ENCODE measurements at places on chromosomes 13 and 19. TPM values are rescaled to one million over a fixed set of nuclear protein-coding genes. Genes with fewer than 3 reads are reported as not detected.
A peak's percentile ranks its signal among the peaks of the same experiment; 100 is the strongest.

Gene TRAPPC5
- total RNA-seq, result 88.8 TPM

Gene CGB3
- 0.22 TPM for total RNA-seq

Gene LMTK3
- total RNA-seq, result 0.04 TPM

DNA sequence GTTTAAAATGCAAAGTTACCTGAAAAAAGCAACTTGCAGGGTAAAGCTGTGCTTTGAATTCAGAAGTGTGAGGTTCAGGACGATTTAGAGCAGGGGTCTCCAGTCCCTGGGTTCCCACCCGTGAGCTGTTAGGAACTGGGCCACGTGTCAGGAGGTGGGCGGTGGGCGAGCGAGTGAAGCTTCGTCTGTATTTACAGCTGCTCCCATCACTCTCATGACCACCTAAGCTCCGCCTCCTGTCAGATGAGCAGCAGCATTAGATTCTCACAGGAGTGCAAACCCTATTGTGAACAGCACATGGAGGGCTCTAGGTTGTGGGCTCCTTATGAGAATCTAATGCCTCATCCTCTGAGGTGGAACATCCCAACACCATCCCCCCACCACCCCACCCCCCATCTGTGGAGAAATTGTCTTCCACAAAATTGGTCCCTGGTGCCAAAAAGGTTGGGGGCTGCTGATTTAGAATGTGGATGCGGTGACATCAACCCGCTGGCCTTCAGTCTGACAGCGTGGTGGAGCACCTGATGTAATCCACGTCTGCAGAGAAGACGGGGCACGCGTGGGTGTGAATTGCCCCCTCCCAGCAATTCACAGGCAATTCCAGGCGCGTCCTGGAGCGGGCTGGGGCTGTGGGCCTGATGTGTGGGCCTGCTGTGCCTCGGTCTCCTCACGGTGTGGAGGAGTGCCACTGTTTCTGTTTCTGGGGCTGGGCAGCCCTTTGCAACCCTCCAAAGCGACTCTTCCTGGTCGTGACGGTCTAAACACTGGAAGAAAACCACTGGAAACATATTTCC lies 214.0 kb upstream of the SOX1 start:
- peak; percentile 46 for DNase-seq
- no peaks in the 10 kb centered on the region for H3K36me3 ChIP-seq
- no peak overlapping the region for H3K27ac ChIP-seq
- H3K4me3 ChIP-seq, result no peak overlapping the region

Gene FARP1
- 37.8 TPM for total RNA-seq

- no peaks in the 10 kb centered on the region for H3K27me3 ChIP-seq
- H3K36me3 ChIP-seq, result no peaks in the 10 kb centered on the region
- no peaks in the 10 kb centered on the region for H3K4me1 ChIP-seq
- no peak overlapping the region for H3K27ac ChIP-seq
These were observed 133.0 kb upstream of the TRPC4 start for GRCh38 chr13:38002606-38003005.

DNA sequence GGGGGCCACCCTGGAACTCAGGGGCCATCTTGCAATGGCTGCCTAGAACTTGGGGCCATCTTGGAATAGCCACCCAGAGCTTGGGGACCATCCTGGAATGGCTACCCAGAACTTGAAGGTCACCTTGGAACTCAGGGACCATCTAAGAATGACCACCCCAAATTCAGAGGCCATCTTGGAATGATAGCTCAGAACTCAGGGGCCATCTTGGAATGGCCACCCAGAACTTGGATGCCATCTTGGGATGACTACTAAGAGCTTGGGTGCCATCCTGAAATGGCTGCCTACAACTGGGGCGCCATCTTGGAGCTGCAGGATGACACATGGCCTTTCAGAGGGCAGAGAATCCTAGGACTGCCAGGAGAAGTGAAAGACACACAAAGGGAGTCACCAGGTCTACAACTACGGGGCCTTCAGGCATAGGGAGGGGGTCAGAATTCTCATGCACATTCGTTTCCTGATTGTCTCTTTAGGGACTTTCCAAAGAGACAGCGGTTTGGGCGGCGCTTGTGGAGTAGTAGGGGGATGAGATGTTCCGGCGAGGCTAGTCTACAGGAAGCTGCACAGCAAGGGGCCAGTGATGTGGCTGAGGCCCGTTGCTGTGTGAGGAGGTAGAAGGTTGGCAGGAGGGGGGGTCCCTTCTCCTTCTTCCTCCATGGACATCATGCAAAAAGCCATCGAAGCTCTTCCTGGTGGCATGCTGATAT lies 125.0 kb downstream of the IER2 start:
- no peak for DNase-seq
- H3K27ac ChIP-seq, result no peak overlapping the region
- H3K36me3 ChIP-seq, result no peaks in the 10 kb centered on the region
- H3K4me1 ChIP-seq, result no peaks in the 10 kb centered on the region
- H3K27me3 ChIP-seq, result no peaks in the 10 kb centered on the region

GRCh38 chr13:41467425-41467945 lies 10.1 kb downstream of the RGCC start:
- no peaks in the 10 kb centered on the region for H3K27me3 ChIP-seq
- peak overlapping the region; percentile 25 for H3K27ac ChIP-seq
- no peak overlapping the region for H3K4me3 ChIP-seq
- peak; percentile 70 for DNase-seq

- H3K4me1 ChIP-seq, result peaks cover 56% of the 10 kb centered on the region
- no peaks in the 10 kb centered on the region for H3K27me3 ChIP-seq
- peak overlapping the region; percentile 80 for H3K27ac ChIP-seq
- H3K36me3 ChIP-seq, result no peaks in the 10 kb centered on the region
- peak; percentile 82 for DNase-seq
These were observed 35.6 kb downstream of the ATP11A start for GRCh38 chr13:112725346-112726015.

DNA sequence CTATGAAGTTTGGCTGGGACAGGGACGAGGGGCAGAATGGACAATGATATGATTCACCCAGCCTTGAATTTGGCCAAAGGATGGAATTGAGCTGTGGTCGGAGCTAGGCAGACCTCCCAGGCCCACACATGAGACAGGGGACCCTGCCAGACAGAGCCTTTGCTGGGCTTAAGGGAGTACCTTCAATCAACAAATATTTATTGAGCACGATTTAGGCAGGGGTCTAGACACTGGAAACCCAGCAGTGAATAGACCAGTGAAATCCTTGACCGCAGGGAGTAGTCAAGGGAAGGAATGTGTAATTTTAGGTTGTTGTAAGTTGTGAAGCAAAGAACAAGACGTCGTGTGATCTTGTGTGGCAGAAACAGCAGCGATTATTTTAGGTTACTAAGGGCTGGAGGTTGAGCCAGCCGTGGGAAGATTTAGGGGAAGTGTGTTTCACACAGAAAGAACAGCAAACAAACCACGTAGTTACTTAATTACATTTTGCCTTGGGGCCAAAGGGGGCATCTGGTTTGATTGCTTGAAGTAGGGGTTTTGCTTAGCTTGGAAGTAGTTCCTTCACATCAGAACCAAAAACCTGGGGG lies 16.9 kb upstream of the AP1M2 start:
- DNase-seq, result peak; percentile 45
- peaks cover 17% of the 10 kb centered on the region for H3K4me1 ChIP-seq
- H3K27ac ChIP-seq, result peak overlapping the region; percentile 83
- H3K4me3 ChIP-seq, result no peak overlapping the region

- H3K36me3 ChIP-seq, result peaks cover 47% of the 10 kb centered on the region
- H3K4me1 ChIP-seq, result no peaks in the 10 kb centered on the region
- no peak overlapping the region for H3K27ac ChIP-seq
- no peak overlapping the region for H3K4me3 ChIP-seq
- no peaks in the 10 kb centered on the region for H3K27me3 ChIP-seq
These were observed 61.9 kb downstream of the DPF1 start for GRCh38 chr19:38162094-38162493.

DNA sequence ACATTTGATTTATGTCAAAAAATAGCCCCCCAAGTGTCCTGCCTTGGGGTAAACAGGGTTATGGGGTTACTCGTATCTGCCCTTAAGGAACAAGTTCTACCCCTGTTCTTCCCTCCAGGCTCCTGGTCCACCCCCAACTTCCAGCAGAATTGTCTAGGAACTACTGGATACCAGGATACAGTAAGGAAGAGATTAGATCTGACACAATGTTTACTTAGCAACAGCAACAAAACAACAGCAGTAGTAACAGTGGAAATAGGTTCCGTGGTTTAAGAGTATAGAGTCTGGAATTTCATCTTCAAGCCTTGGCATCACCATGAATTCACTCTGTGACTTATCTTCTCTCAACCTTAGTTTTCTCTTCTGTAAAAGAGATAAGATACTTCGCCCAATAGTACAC lies 1.7 kb upstream of the FAM98C start:
- H3K36me3 ChIP-seq, result peaks cover 14% of the 10 kb centered on the region
- H3K27ac ChIP-seq, result no peak overlapping the region
- H3K4me1 ChIP-seq, result peaks cover 8% of the 10 kb centered on the region
- no peak overlapping the region for H3K4me3 ChIP-seq
- H3K27me3 ChIP-seq, result peaks cover 37% of the 10 kb centered on the region

DNA sequence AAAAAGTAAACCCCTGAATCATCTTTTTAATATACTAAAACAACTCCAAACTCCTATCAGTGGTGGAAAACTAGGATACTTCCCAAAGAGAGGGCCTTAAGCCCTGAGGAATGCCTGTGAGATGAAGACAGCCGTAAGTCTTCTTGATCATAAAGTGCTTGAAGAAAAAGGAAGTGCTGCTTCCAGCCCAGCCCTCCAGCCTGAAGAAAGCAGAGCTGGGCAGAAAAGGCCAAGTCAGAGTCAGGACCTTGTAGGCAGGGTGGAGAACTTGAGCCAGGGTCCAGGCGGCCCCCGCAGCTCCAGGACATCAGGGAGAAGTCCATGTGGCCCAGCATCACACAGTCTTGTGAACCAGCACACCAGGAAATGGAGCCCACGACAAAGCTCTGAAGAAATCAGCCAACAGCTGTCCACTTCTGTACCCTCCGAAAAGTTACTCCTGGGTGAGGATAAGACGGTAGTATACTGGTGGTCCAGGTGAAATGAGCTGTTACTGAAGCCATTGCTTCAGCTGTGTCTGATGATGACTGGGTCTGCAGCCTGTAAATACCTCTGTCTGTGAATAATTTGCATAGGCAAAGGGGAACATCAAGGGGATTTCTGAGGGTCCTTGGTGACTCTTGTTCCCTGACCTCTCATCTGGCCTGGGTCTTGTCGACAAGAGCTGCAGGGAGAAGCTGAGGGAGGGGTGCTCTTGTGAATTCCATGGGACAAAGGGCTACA lies 18.7 kb upstream of the CRYL1 start:
- H3K27ac ChIP-seq, result no peak overlapping the region
- no peak for DNase-seq
- no peaks in the 10 kb centered on the region for H3K27me3 ChIP-seq
- no peaks in the 10 kb centered on the region for H3K4me1 ChIP-seq
- H3K36me3 ChIP-seq, result no peaks in the 10 kb centered on the region
- no peak overlapping the region for H3K4me3 ChIP-seq

GRCh38 chr13:107852072-107852471 lies 363.3 kb downstream of the LIG4 start:
- H3K4me3 ChIP-seq, result no peak overlapping the region
- H3K4me1 ChIP-seq, result no peaks in the 10 kb centered on the region
- DNase-seq, result no peak
- no peaks in the 10 kb centered on the region for H3K36me3 ChIP-seq
- no peak overlapping the region for H3K27ac ChIP-seq

DNA sequence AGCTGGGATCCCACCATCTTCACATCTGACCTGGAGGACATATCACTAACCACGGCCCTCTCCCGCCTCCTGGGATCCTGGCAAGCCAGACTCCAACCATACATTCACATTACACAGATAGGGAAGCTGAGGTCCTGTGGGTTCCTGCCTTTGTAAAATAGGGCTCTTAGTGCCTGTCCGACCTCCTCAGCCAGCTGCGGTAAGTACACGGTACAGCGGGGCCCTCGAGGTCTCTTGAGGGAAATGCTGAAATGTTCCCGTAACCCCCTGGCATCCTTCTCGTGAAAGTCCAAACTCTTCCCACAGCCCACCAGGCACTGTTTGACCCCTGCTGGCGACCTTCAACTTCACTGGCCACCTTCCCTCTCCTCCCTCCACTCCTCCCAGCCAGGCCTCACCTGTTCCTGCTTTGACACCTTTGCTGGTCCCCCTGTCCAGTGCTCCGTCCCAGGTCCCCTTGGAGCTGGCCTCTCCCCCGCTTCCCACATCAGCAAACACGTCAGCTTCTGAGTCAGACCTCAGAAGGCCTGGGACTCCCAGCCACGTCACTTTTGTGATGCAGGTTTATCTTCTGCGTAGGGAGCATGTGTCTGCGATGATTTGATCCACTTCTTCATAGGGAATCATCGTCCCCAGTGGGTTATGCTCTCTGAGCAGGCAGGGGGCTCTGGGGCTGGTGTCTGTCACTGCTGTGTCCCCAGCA lies 8.8 kb upstream of the GNG7 start:
- no peaks in the 10 kb centered on the region for H3K36me3 ChIP-seq
- no peaks in the 10 kb centered on the region for H3K4me1 ChIP-seq
- H3K4me3 ChIP-seq, result no peak overlapping the region
- H3K27me3 ChIP-seq, result peaks cover 2% of the 10 kb centered on the region
- no peak for DNase-seq

GRCh38 chr19:54312436-54313377 lies at the start of gene LILRA5:
Gene LILRA5, minus strand, starts transcription at chr19:54313166. Its CDS starts 147 bp downstream, at chr19:54313019.
- H3K4me3 ChIP-seq, result no peak within 1 kb of the TSS
- no peak within 1 kb of the TSS for H3K27ac ChIP-seq
- no peaks in the 10 kb centered on the region for H3K4me1 ChIP-seq
- H3K27me3 ChIP-seq, result peaks cover 2% of the 10 kb centered on the region

DNA sequence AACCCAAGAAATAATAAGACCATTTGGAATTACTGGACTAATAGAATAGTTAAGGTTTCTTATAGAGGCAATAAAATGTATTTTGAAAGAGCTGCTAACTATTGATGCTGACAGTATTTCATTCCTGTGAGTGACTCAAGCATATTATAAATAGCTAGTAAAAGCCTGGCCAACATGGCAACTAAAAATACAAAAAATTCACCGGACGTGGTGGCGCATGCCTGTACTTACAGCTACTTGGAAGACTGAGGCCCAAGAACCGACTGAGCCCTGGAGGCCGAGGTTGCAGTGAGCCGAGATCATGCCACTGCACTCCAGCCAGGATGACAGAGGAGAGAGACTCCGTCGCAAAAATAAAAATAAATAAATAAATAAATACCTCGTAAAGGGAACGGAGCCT lies 5.4 kb upstream of the ICAM3 start:
- no peak for DNase-seq
- H3K4me1 ChIP-seq, result peaks cover under 1% of the 10 kb centered on the region
- H3K4me3 ChIP-seq, result no peak overlapping the region

Gene ZNF808
- total RNA-seq, result 15.9 TPM

DNA sequence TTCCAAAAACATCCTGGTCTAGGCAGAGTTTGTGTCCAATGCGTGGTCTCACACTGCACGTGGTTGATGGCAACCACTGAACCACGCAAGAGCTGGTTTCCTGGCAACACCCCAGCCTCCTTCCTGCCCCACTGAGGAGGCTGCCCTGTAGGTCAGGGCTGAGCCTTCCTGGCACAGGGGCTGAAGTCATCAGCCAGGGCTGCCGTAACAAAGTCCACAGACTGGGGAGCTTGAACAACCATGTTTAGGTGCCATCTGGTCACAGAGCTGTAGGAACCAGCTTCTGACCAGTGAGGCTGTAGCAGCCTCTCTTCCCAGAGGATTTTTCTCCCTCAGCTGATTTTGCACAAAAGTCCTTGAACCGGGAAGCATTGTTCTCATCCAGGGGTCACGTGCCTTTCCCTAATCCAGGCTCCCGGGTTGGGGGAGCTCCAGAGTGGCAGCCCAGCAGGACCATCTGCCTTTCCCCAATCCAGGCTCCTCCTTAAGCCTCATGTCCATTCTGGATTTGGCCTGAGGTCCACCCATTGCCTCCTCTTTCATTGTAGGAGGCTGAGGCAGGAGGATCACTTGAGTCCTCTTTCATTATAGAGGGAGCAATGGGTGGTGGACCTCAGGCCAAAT lies 53.9 kb downstream of the CHST8 start:
- DNase-seq, result no peak
- H3K27me3 ChIP-seq, result no peaks in the 10 kb centered on the region
- no peaks in the 10 kb centered on the region for H3K36me3 ChIP-seq
- no peak overlapping the region for H3K4me3 ChIP-seq

Data from muscle of leg (tissue), 16 donors.